ENCODE measurements at places on chromosomes 5 and 9.

DNA sequence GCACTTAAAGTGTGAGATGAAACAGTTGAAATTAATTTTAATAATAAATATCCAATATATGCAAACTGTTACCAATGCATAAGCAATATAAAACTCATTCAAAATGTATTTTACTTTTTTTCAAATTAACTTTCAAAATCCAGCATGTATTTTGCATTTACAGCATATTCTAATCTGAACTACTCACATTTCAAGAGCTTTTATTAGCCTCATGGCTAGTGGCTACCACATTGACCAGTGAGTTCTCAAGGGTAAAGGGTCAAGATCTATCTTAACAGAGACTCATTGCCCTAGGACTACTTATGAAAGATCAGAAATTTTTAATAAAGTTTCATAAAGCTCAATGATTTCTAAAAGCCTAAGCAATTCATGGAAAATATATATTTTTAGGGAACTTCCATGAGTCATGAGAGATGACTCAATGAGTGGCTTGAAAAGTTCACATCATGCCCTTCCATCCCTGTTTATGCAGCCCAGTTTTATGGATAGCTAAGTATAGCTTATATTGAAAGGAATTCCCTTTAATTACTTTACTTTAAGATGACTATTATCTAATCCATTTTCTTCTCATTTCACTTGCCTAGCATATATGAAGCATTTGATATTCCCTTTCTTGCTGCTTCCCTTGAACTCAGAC lies 608.6 kb downstream of the SLCO4C1 start:
- no peak for DNase-seq

DNA sequence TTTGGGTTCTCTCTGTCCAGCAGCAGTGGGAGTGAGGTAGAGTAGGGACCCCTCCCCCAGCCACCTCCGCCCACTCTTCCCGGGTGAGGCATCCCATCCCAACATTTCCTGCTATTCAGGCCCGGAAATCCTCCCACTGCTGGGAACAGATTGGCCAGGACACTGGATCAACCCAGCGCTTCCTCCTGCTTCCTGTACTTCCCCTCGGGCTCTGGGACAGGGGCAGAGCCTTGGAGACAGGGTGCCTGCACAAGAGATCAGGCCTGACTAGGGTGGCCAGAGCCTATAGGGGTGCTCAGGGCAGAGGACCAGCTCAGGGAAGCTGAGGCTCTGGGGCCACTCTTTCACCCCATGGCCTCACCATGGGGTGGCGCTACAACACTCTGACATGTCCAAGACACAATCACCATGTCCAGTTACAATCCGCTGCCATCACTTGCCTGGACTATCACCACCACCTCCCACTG lies 14.5 kb downstream of the SH2D3C start:
- DNase-seq, result no peak

- no peak for DNase-seq
These were observed 106.5 kb upstream of the OTULINL start for GRCh38 chr5:14475045-14475444.

- DNase-seq, result no peak
These were observed 9.1 kb upstream of the SUSD1 start for GRCh38 chr9:112184221-112184620.

- DNase-seq, result no peak
These were observed 260.2 kb upstream of the NR4A3 start for GRCh38 chr9:99561509-99561917.

GRCh38 chr9:113665064-113665463 lies 201.5 kb downstream of the RGS3 start:
- DNase-seq, result no peak

GRCh38 chr9:80691229-80691628 lies 998.1 kb downstream of the TLE1 start:
- DNase-seq, result no peak
